ENCODE measurements at places on chromosomes 6 and 20.
A peak's percentile ranks its signal among the peaks of the same experiment; 100 is the strongest.

GRCh38 chr20:35877611-35878010 is 76.7 kb downstream of the SCAND1 start:
- no peak for DNase-seq

- DNase-seq = no peak
These were observed 133.6 kb upstream of the CITED2 start for GRCh38 chr6:139508023-139508422.

- no peak for DNase-seq
These were observed 6.3 kb downstream of the EBF4 start for GRCh38 chr20:2698912-2699311.

DNA sequence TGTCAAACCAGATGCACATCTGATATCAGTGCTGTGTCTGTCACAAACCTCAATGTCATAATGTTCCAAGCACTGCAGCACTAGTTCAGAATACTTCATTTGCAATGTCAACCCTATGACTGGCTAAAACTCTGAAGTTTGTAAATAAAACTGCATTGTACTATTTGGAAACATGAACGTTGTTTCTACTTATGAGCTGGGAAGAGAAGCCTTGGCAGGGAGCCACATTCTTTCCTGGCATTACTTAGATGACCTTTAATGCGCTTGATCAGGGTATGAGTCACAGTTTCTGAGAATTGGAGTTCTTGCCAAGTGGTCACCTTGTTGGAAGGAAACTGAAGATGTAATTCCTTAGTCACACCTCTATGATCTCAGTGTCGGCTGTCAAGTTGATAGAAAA is 664.8 kb upstream of the MMS22L start:
- DNase-seq = no peak

DNA sequence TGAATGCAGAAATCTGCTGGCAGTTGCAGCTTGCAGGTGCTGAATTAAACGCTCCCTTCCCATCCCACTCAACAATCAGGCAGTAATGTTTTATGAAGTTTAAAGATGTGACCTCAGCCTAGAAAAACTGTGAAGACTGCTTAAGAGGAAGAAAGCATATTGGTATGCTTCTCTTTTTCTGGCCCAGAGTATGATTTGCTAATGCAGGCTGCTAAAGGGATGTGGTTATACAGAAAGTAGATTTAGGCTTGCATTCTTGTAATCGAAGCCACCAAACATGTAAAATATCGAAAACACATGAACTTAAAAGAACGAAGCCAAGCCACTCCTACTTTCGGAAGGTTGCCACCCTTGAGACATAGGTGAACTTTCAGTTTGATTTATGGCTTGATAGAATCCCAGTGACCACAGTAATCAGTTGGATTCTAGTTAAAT is 40.7 kb downstream of the MAP3K5 start:
- no peak for DNase-seq

GRCh38 chr20:24747010-24747712 is 201.9 kb upstream of the CST7 start:
- DNase-seq = no peak

GRCh38 chr6:12235341-12235740 is 54.8 kb upstream of the EDN1 start:
- no peak for DNase-seq

DNA sequence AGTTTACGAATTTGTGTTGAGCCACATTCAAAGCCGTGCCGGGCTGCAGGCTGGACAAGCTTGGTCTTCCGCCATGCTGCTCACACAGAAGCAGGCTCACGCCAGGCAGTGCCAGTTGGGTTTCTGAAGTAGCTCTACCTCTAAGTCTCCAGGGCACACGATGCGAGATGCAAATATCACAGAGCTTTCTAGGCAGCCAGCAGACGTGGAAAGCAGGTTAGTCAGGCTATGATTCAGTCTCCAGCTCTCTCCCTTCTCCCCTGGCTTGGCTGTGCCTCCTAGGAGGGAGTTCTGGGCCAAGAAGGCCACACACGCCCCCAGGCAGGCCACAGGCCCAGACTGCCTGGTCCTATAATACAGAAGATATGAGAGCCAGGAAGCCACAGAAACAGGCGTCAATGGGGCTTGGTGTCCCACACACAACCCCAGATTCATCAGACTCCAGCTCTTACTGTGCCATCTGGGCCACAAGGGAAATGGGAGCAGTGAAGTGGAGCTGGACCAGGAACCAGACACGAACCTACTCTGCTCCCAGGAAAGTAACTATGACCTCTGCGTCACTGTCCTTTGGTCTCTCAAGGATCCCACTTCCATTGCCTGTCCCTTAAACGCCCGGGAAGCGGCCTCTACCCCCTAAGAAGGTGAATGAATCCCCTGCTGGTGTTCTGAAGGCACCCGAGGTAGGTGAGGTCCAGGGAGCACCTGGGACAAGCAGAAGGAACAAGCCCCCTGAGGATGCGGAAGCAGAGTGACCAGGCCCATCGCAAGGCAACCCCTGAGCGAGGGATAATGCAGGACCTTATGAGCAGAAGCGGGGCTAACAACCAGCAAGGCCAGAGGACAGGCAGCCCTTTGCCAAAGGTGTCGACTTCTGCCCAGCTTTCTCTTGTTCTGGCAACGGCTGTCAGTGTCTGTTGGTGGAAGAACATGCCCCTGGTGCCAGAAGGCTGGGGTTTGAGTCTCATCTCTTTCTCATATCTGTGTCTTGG is 61.2 kb downstream of the GFOD1 start:
- DNase-seq = no peak

GRCh38 chr6:166418691-166419143 is 36.0 kb upstream of the MPC1 start:
- no peak for DNase-seq

DNA sequence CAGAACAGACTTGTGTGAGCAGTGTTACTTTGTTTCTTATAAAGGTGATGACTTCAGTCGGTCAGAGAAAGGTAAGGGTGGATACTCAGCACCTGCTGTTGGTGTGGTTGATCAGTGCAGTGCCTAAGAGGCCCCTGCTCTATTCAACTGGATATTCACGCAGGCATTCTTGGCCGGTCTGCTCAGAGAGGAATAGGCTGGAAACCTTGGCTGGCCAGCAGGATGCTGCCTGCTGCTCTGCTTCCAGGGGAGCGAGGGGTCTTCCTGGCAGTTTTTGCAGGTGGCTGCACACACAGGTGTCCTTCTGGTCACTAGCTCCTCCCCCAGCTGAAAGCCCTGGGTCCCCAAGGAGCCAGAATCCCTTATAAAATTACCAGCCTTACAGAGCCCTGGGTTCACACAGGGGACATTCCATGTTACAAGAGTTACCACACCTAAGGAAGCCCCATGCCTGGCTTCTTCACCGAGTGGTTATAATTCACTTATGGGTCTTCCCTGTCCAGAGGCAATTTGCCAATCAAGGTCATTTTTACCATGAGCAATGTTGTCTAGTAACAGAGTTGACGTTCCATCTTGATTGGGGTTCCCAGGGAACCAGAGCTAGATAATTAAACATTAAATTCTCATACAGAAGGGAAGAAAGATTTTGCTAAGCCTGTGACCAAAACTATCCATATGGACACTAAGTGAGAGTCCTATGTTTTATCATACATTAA is 16.4 kb downstream of the SYNJ2 start:
- no peak for DNase-seq

DNA sequence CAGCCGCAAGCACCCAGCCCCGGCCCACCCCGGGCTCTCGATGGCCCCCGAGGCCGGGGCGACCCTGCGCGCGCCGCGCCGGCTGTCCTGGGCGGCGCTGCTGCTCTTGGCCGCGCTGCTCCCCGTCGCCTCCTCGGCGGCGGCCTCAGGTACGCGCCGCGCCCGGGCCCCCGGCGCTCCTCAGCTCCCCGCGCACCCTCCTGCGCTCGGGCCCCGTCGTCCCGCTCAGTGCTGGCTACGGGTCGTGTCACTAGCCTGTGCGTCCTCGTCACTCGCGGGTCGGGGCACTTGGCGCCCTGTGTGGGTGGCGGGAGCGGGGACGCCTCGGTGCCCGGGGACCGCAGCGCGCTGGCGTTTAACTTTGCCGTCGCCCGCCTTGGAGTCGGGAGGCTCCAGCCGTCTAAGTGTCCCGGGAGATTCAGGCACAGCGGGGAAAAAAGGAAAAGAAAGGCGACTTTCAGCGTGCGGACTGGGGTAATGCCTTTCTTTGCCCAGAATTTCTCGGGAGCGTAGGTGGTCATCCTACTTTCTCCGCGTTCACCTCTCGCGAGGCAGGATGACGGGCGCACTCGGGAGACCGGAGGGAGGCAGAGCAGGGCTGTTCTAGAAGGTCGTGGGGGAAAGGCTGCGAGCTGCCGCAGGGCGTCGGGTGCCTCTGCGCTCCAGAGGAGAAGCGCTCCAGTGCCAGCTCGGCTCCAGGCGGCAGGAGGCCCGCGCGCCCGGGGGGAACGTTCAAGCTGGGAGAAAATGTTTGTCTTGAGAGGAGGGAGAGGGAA is 545 bp downstream of the FNDC1 start:
- DNase-seq = no peak

GRCh38 chr6:79719248-79719960 is 88.3 kb downstream of the SH3BGRL2 start:
- no peak for DNase-seq

DNA sequence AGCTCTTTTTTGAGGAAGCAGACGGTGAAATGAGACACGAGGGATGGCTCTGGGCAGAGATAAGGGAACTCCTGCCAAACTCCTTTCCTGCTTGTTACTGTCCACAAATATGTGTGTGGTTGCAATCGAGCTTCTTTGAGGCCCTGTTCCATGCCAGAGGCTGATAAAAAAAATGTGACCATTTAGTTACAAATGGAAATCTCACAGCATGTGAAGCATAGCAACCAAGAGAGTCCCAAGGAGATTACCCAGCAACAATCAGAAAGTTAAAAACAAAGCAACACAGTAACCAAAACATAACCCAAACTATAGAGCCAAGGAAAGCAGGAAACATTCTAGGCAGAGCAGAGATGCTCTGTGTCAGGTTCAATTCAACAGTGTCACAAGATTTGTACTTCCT is 35.4 kb upstream of the HMGN3 start:
- no peak for DNase-seq

GRCh38 chr20:53739799-53740785 is 146.5 kb upstream of the ZNF217 start:
- DNase-seq = no peak

DNA sequence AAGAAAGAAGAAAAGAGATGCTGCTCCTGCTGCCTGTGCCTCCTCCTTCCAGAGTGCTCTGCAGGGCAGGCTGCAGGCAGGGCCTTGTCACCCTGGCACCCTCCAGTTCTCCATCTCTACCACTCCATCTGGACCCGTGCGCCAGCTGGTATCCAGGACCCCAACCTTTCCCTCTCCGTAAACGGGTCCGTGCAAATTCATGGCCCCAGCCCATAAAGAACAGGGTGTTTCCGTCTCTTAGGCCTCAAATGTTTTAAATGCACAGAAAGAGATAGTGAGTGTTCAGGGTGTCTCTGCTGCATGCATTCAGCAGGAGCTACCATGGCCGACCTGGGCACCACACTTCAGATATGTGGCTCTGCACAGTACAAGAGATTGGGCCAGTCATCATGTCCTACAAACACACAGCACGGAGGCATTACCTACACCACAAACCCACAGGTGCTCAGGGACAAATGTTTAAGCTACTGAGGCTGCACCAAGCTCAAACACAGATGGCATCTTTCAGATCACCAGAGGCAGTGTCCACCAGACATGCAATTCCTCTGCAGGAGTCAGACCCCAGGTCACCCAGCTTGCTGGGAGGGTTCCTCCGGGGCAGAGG is 258.1 kb downstream of the DLL1 start:
- DNase-seq = no peak

- DNase-seq = no peak
These were observed 33.7 kb upstream of the ZBP1 start for GRCh38 chr20:57653910-57654309.

DNA sequence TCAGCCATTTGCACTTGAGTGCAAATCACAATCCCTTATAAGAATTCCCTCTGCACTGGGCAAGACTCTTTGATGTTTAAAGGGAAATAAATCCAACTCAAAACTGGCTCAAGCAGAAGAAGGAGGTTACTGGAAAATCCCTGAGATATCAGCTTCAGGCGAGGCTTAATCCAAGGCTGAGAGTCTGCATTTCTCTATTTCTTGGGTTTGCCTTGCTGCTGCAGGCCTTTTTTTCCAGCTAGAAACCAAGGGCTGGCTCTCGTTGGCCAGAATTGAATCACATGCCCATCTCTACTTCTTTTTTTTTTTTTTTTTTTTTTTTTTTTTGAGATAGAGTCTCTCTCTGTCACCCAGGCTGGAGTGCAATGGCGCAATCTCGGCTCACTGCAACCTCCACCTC is 11.7 kb downstream of the HCK start:
- DNase-seq = no peak

DNA sequence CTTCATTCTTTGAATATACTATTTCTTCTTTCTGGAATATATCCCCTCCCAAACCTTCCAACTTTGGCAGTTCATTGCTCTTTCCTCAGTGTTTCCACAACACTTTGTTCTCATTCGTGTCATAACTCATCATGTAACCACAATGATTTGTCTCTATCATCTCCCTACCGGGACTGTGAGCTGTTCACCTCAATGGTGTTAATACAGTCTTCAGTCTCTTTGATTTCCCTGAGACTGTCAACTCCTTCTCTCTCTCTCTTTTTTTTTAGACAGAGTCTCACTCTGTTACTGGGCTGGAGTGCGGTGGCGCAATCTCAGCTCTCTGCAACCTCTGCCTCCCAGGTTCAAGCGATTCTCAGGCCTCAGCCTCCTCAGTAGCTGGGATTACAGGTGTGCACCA is 2.5 kb upstream of the MMP24 start:
- no peak for DNase-seq

DNA sequence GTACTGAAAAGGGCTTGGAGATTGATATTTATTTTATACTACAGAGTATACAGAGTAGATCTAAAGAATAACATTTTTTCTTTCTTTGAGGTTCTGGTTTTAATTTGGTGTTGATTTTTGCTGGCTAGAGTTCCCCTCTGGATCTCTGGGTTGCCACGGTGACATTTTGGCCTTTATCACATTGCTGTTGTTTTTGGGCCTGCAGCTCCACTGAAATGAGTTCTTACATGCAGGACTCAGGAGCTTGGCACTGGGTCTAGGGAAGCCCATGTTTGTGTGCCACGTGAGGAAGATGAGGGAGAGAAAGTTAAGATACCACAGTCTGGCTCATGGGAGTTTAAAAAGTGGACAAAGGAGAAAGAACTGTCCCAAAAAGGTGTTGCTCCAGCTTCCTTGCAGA is 7.4 kb upstream of the TFAP2C start:
- DNase-seq = no peak

GRCh38 chr20:18421608-18422007 is 45.2 kb downstream of the DZANK1 start:
- no peak for DNase-seq

DNA sequence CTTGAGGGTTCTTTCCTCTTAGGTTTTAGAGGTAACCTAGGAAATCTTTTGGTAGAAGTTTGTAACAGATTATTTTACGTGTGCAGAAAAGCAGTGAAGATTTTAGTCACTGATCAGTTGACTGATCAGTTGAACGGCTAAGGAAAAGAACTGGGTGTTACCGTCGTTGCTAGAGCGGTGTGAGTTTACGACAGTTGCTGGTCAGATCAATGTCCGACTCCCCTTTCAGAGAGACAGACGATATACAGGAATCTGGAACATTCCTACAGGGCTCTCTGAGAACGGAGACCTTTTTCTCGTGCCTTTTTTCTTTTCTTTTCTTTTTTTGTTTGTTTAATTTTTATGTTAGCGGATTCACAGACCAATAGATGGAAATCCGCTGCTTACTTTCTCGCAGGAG is 132.1 kb upstream of the ZNF184 start:
- no peak for DNase-seq

- DNase-seq = peak; percentile 42
These were observed 121.0 kb downstream of the BCAS1 start for GRCh38 chr20:53949319-53949839.

GRCh38 chr20:53839423-53840176 is 230.8 kb downstream of the BCAS1 start:
- DNase-seq = no peak

All from stimulated activated CD4-positive, alpha-beta T cell treated with anti-CD3 and anti-CD28 coated beads, Interleukin-1b, Interleukin-23, amount 100 ng/mL, for 1 hour (primary cell).